ENCODE measurements at places on chromosomes 4 and X.
A peak's percentile ranks its signal among the peaks of the same experiment; 100 is the strongest.

GRCh38 chrX:124726881-124727280 lies 380.5 kb downstream of the SH2D1A start:
- DNase-seq: peak; percentile 20

DNA sequence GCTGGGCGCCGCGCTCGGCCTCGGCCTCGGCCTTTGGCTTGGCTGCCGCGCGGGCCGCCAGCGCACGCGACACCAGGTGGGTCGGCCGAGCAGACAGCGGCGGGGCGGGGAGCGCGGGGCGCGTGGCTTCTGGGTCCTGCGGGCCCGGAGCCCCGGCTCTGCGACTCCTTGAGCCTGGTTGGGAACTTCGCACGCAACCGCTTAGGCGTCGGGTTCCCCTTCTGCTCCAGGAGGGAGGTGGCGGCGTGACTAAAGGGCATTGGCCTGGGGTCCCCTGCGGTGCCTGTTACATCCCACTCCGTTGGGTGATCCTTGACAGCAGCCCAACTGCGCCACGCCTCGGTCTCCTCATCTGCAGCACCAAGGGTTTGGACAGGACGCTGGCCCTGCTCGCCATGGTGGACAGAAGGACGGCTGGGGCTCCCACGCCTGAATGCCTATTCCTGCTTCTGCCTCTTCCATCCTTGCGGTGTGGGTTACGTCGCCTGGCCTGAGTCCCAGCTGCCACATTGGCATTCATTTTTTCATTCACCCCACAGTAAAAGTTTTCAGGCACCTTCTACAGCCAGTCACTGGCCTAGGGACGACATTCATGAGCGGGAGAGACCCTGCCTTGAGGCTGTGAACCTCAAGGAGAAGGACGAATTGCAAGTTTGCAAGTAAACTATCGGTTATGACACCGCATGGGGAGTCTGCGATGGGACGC lies 631 bp downstream of the EVC start:
- DNase-seq: no peak

- DNase-seq: no peak
These were observed 93.2 kb downstream of the FAM13A start for GRCh38 chr4:88963817-88964216.

DNA sequence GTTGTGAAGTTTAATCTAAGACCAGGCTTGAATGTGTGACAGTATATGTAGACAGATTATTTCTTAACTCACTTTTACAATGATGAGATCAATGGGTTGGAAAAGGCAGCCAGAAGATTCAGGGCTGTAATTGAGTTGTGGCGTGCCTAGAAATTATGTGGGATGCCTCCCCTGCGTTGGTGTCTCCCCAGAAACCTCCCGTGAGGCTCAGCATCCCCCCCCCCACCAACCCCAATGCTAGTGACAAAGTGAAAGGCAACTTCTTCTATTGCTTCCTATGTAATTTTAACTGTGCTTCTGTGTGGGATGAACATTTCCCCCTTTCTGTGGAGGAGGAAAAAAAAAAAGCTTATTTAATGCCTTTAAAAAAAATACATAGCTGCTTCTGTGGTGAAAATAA lies 297.9 kb downstream of the ARHGAP10 start:
- no peak for DNase-seq

GRCh38 chrX:8191022-8191421 lies 20.0 kb upstream of the VCX2 start:
- no peak for DNase-seq

- no peak for DNase-seq
These were observed 55.3 kb downstream of the JADE3 start for GRCh38 chrX:46967547-46967946.

- peak; percentile 25 for DNase-seq
These were observed 855 bp downstream of the GPRASP2 start for GRCh38 chrX:102712981-102713625.

- DNase-seq: no peak
These were observed 9.8 kb downstream of the SMIM9 start for GRCh38 chrX:154824638-154825037.

DNA sequence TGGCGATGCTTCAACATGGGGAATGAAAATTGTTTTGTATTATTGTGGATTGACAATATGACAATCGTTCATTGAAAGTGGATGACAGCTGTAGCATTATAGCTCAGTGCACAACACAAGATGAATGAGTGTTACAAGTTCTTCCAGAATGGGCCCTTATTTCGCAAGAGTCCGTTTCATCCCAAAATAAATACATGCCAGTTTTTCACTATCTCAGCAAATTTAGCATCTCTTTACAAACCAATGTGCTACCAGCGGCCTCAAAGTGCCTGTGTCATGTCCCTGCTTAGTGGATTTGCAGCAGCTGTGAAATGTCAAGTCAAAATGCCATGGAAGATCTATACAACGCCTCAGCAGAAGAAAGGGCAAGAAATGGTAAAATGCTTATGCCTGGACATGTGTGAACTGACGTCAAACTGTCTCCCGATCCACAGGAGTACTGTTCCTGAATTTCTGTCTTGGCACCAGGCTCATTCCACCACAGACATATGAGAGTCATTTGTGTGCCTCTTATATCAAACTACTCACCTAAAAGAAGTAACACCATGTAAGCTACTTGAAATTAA lies 109.6 kb downstream of the MAML3 start:
- DNase-seq: no peak

DNA sequence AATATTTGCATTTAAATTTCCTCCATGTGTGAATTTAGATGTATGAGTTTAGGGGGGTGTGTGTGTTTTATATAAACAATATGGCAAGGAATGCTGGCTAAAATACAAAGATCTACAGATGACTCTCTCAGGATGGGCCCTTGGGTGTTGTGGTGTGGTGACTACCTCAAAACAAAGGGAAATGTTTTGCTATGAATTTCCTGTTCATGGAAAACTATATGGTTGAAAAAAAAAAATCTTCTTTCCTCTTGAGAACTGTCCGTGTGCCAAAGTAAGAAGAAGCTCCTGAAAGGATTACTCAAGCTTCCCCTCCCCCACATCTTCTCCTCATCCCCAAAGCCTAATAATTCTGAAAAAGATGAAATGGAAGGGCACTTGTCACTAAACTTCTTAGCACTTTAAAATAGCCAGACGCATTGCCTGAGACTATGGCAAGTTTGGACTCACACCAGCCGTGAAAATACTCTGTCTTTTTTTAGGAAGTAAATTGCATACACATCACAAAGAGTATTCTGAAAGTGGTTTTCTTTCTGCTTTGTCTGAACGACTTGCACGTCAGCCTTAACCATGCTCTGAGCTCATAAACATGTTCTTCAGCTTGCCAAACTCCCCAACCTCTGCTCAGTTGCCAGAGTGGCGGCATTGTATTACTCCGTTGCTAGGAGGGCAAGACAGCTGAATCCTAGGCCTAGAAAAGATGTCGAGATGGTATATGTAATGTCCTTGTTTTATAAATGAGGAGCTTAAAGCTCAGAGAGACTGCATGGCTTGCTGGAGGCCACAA lies 250.4 kb upstream of the JADE1 start:
- no peak for DNase-seq

DNA sequence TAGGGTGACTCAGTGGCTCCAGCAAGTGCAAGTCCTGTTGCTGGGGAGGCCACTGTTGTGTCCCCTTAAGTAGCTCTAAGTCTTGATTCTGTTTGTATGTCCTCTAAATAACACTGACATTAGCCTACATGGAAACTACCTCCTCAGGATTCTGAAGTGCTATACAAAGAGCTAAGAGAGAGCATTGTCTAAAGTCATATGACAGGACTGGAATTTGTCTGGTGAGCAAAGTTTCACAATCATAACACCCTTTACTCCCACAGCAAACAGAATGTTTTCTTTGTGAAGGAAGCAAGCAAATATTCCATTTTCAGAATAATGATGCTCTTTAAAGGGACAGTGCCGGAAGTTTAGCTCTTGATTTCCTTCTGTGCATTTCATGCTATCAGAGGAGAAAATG lies 23.4 kb upstream of the CT47A1 start:
- no peak for DNase-seq

GRCh38 chr4:121146530-121146929 lies 17.6 kb downstream of the TNIP3 start:
- DNase-seq: no peak

DNA sequence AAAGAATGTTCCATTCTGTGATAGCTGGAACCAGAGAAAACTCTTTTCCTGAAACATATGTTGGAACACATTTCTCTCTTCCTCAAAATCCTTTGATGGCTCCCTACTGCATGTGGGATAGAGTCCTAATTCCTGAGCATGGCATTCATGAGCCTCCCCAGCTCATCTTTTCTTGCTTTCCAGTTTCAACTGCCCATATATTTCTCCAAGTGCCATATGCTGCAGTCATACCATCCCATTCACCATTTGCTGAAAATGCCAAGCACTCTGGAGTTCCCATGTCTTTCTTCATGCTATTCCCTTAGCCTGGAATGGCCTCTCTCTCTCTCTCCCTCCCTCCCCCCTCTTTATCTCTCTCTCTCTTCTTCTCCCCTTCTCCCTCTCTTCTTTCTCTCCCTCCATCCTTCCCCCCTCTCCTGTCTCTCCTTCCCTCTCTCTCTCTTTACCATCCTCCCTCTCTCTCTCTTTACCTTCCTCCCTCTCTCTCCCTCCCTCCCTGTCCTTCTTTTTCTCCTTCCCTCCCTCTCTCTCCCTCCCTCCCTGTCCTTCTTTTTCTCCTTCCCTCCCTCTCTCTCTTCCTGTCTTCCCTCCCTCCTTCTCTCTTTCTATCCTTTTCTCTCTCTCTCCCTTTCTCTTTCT lies 134.1 kb upstream of the GPC4 start:
- DNase-seq: no peak

DNA sequence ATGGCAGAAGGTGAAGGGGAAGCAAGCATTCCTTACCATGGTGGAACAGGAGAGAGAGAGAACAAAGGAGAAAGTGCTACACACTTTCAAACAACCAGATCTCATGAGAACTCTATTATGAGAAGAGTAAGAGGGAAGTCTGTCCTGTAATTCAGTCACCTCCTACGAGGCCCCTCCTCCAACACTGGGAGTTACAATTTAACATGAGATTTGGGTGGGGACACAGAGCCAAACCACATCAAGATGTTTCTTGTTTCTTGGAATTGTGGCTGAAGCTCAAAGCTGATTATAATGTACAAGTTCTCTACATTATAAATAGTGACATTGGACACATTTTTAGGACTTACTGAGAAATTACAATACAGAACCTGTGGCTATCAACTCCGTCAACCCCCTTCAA lies 29.5 kb upstream of the TAPT1 start:
- DNase-seq: no peak

GRCh38 chr4:95957054-95957453 lies 117.2 kb downstream of the PDHA2 start:
- no peak for DNase-seq

GRCh38 chr4:156656896-156657295 lies 314.7 kb downstream of the PDGFC start:
- DNase-seq: no peak
